Neural crest cell (in vitro differentiated cells): ENCODE measurements at places on chromosomes 3 and 15. TPM values are rescaled to one million over a fixed set of nuclear protein-coding genes. Genes with fewer than 3 reads are reported as not detected.

GRCh38 chr3:141542989-141543388 lies 56.2 kb downstream of the RASA2 start:
- no peak for DNase-seq

GRCh38 chr3:116614795-116615362 lies 94.7 kb upstream of the TUSC7 start:
- no peak for DNase-seq

- DNase-seq = no peak
Measured at GRCh38 chr15:28075573-28075972, 23.5 kb downstream of the OCA2 start.

DNA sequence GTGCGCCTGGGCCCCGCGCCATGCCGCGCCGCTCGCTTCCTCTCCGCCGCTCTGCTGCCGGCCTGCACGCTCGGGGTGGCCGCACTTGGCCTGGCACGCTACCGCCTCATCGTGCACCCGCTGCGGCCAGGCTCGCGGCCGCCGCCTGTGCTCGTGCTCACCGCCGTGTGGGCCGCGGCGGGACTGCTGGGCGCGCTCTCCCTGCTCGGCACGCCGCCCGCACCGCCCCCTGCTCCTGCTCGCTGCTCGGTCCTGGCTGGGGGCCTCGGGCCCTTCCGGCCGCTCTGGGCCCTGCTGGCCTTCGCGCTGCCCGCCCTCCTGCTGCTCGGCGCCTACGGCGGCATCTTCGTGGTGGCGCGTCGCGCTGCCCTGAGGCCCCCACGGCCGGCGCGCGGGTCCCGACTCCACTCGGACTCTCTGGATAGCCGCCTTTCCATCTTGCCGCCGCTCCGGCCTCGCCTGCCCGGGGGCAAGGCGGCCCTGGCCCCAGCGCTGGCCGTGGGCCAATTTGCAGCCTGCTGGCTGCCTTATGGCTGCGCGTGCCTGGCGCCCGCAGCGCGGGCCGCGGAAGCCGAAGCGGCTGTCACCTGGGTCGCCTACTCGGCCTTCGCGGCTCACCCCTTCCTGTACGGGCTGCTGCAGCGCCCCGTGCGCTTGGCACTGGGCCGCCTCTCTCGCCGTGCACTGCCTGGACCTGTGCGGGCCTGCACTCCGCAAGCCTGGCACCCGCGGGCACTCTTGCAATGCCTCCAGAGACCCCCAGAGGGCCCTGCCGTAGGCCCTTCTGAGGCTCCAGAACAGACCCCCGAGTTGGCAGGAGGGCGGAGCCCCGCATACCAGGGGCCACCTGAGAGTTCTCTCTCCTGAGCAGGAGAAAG lies 951 bp downstream of the GPR62 start:
- peak; percentile 50 for DNase-seq

- DNase-seq = no peak
Measured at GRCh38 chr3:171867981-171868380, 24.8 kb downstream of the TMEM212 start.

DNA sequence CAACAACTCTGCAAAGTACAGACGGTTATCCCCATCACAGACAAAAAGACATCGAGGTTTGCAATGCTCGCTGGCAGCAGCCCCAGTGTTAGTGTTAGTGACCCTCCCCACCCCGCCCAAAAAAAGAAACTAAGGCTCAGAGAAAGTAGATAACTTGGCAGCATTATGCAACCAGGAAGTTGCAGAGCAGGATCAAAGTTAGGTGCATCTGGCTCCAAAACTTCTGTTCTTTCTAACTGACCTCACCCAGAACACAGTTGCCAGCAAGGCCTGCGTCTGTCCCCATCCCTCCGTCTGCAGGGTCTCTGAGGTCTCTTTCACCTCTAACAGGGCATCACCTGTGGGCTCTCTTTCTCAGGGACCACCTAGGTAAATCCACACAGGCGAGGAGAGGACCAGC lies 51.5 kb downstream of the BDH1 start:
- DNase-seq = no peak

DNA sequence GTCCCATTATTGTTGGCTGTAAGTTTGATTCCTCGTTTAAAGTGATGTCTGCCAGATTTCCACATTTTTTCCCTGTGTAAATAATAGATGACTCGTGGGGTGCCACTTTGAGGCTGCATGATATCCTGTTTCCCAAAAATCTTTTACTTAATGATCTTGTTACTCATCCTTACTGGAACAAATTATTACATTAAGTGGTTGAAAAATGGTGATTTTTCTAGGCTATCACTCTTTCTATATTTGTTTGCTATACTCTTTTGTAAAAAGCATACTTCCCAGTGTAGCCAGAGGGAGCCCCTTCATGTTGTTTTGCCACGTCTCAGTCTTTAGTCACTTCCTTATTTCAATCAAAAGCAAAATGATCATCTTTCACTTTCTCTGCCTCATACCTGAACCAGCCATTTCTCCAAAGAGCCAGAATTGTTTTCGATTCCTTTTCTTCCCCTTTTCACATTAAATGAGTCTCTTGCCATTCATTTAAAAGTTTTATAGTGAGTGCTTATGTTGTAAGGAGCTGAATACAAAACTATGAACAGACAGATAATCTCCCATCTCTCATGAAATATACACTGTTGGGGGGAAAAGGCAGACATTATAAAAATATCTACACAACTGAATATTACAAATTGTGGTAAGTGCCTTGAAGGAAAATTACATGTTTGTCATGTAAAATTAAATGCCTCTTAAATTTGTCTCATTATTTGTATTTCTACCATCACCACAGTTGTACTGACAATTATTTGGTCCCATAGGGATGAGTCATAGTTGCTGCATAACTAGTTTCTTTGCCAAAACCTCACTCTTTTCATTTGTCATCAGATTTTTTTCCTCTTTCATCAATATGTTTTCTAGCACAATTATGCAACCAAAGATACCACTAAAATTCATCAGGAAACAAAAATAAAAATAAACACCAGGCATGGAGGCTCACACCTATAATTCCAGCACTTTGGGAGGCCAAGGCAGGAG lies 41.5 kb downstream of the ADGRG7 start:
- no peak for DNase-seq

DNA sequence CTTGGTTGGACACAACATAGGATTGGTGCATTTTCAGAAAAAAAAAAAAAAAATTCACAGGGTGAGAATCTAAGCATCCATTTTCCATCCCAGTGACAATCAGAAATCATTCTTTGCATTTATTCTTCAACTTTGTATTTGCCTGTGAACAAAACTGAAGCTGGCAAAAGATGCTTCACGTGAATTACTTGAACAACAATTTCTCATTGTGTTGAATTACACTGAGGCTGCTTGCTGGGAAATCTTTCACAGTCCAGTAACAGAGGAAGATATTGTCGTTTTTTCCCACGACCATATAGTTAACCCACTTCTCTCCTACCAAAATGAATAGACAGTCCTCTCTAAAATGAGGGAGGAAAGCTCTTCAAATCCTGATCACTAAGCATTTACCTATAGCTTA lies 4.3 kb upstream of the SLCO3A1 start:
- DNase-seq = no peak

DNA sequence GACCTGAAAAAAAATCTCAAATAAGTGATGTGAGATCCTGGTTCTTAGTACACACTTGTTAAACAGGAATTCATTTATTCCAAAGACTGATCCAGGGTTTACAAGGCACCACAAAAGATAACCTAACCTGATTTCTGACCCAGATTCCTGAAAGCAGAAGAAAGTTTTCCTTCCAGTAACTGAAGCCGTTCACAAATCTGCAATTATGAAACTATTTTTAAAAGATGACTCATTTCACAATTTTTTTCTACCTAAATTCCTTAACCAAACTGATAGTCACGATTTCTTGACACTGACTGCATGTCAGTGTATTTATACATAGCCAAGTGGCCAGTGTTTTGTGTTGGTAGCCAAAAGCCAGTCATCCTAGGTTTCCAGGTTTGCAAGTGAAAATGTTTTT lies 17.1 kb downstream of the SLC9A9 start:
- no peak for DNase-seq

DNA sequence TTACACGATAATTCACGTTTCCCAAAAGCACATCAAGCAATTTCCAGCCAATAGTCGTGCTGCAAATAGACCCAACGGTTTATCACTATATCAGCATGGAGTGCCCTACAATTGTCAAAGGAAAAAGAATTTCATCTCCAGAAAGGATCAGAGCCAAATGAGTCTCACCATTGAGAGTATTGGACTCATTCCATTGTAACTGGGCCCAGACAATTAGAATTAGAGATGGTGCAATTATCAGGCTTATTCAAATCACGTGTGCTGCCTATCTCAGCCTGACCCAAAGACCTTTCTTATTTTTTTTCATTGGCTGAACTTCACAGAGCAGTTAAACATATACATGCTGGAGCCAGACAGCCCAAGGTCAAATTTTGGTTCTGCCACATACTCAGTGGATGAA lies 87.0 kb upstream of the LRTM1 start:
- DNase-seq = no peak

Gene EPB42
- not detected in 2 replicates for total RNA-seq

Gene GOLGA6L22
- total RNA-seq = not detected in 2 replicates

Gene GCSAM
- total RNA-seq = not detected in 2 replicates

Gene SERINC4
- 0.23 and 0.35 TPM in 2 replicates for total RNA-seq
